Neural crest cell (in vitro differentiated cells): ENCODE measurements at places on chromosomes 1 and 21.
A peak's percentile ranks its signal among the peaks of the same experiment; 100 is the strongest.

GRCh38 chr1:47623557-47623940, 185.7 kb downstream of the FOXD2 start:
- H3K36me3 ChIP-seq: no peaks in the 10 kb centered on the region
- no peak overlapping the region for H3K4me3 ChIP-seq
- peaks cover 27% of the 10 kb centered on the region for H3K4me1 ChIP-seq

GRCh38 chr1:1624443-1625403, 7.2 kb upstream of the MMP23B start:
- H3K36me3 ChIP-seq: no peaks in the 10 kb centered on the region
- no peaks in the 10 kb centered on the region for H3K27me3 ChIP-seq
- H3K4me1 ChIP-seq: no peaks in the 10 kb centered on the region
- no peak for DNase-seq

GRCh38 chr1:84164161-84164560, 20.1 kb downstream of the PRKACB start:
- no peak overlapping the region for H3K27ac ChIP-seq
- DNase-seq: no peak
- H3K36me3 ChIP-seq: peaks cover 6% of the 10 kb centered on the region
- H3K4me1 ChIP-seq: no peaks in the 10 kb centered on the region

GRCh38 chr1:109669246-109669948, 1.5 kb downstream of the GSTM2 start:
- peaks cover 12% of the 10 kb centered on the region for H3K4me1 ChIP-seq
- no peaks in the 10 kb centered on the region for H3K27me3 ChIP-seq
- DNase-seq: no peak
- peak overlapping the region; percentile 67 for H3K27ac ChIP-seq
- H3K36me3 ChIP-seq: peaks cover 5% of the 10 kb centered on the region
